ENCODE measurements at places on chromosomes 4 and X.

DNA sequence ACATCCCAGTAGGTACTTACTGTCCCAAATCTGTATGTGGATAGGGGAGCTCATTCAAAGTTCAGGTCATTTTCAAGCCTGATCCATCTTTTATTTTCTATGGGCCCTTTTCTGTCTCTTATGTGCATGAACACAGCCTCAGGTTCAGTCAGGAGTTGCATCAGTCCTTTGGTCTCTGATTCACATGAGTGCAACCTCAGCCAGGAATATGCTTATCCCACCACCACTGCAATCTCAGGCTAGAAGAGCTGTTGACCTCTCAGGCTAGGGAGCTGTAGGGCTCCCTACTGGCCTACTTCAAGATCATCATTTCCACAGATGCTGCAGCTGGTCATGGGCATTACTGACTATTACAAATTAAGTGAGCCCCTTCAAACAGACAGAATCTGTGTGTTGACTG lies 27.2 kb downstream of the AASDH start:
- no peak for DNase-seq

DNA sequence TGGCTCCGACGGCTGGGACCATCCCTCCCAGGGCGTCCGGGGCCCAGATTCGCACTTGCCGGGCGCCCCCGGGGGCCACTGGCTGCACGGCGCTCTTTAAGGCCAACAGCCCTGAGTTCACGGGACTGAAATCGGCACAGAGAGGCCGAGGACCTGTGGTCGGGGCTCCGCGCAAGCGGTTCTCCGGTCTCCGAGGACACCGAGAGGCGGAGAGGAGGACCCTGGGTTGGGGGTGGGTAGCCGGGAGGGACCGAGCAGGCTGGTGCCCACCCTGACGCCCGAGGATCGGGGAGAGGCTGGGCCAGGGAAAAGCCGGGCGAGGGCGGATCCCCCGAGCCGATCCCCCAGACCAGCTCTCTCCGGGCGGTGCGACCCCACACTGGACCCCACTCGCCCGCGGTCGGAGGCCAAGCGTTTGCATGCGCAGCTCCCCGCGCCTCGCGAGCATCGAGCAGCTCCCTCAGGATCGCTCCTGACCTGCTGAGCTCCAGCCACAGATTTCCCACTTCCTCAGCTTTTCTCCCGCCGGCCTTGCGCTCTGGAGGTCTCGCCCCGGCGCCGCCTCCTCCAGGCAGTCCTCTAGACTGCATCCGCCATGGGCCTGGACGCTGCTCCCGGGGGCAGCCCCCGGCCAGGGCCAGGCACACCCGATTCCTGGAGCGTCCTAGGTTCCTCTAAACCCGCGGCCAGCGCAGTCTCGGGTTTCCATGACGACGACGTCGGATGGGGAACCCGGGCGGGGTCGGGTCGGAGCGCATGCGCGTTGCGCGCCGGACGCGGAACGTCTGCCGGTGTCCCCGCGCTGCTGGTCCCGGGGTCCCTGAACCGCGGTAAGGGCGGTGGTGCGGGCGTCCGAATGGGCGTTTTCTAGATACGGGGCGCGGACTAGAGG lies 17.6 kb upstream of the NAT8L start:
- peak; percentile 55 for DNase-seq

GRCh38 chr4:243426-243825 lies 61.8 kb downstream of the ZNF732 start:
- DNase-seq = no peak

GRCh38 chrX:30253257-30253656 lies 6.3 kb downstream of the MAGEB1 start:
- no peak for DNase-seq

GRCh38 chr4:153465615-153466080 lies 512 bp upstream of the TMEM131L start:
- peak; percentile 35 for DNase-seq

- DNase-seq = peak; percentile 34
Measured at GRCh38 chrX:100994352-100995281, 25.1 kb downstream of the ARL13A start.

DNA sequence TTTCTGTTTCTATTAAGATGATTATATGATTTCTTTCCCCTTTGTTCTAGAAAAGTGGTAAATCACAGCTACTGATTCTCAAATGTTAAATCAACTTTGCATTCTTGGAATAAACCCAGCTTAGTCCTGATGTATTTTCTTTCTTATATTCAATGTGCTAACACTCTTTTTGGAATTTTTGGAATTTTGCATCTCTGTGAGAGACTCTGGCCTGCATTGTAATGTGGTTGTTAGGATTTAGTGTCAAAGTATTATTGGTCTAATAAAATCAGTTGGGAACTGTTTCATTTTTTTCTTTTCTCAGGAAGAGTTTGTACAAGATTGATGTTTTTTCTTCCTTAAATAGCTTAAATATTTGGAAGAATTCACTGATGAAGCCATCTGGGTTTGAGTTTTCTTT lies 109.6 kb downstream of the KIT start:
- no peak for DNase-seq

GRCh38 chr4:157271166-157271869 lies 50.8 kb downstream of the GRIA2 start:
- peak; percentile 41 for DNase-seq

DNA sequence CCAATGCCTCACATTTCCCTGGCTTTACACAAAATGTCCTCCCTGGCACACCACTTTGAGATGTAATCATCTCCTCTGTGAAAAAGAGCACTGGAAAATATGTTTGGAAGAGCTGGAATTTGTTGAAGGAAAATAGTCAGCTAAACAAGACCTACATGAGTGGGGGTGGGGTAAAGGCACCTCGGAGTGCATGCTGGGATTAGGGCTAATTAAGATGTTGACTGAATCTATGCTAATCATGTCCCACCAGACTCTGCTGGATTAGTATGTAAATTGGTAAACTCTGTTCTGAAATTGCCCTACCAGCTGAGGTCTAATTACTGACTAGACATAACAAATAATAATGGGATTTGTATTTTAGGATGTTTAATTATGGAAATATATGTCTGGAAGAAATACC lies 46.8 kb upstream of the MID1 start:
- no peak for DNase-seq

GRCh38 chrX:30858098-30858497 lies 31.0 kb downstream of the TAB3 start:
- DNase-seq = no peak

GRCh38 chr4:101693842-101694398 lies 96.6 kb upstream of the BANK1 start:
- peak; percentile 86 for DNase-seq

DNA sequence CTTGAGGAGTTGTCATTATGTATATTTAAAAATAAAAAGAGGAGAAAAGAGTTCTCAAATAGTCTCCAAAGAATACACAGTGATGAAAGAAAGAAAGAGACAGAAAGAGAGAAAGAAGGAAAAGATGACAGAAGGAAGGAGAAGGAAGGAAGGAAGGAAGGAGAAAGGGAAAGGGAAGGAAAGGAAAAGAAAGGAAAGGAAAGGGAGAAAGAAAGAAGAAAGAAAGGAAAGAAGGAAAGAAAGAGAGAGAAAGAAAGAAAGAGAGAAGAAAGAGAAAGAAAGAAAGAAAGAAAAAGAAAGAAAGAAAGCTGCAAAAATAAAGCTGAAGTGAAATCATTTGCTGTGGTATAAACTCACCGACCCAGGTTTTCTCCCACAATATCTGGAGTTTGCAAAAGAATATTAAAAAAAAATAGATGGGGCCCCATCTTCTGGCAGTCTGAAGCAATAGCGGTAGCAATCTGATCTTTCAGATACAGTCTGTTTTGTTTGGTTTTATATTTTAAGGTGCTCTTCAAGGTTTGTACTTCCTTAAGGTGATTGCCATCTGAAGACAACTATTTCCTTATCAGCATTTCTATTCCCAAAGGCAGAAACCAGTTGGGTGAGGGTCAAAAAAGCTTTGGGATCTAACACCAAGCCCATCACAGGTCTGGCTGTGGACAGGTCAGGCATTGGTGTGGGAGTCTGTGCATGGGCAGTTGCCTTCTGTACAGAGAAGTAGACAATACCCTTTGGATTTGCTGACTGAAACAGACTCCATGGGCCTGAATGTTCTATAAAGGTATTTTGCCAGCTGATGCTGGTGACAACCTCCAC lies 160.4 kb downstream of the CPEB2 start:
- DNase-seq = peak; percentile 48

- DNase-seq = peak; percentile 48
Measured at GRCh38 chr4:30912098-30912714, 192.0 kb downstream of the PCDH7 start.

- no peak for DNase-seq
Measured at GRCh38 chr4:43855283-43855682, 593.3 kb downstream of the KCTD8 start.

DNA sequence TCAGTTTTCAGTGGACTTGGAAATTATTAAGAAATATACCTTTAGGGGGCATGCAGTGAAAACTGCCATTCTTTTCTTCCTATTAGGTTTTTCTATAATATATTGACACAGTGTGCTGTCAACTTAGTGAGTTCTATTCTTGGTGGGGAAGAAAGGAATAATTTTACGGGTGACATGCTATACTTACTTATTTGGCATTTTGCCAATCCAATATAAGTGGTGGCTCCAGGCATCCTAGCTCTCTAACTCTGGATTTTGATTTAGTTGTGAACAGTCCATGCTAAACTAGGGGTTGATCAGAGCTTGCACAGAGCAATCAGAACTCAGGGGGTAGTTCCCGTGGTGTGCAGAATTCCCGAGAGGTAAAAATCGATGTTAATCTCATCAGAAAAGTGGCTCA lies 277.7 kb upstream of the FTHL17 start:
- DNase-seq = no peak

GRCh38 chr4:183758758-183759447 lies 99.8 kb downstream of the TRAPPC11 start:
- DNase-seq = no peak

- no peak for DNase-seq
Measured at GRCh38 chrX:134460862-134461220, 876 bp downstream of the HPRT1 start.

- DNase-seq = peak; percentile 16
Measured at GRCh38 chrX:120015145-120016067, 62.1 kb downstream of the RHOXF2B start.

DNA sequence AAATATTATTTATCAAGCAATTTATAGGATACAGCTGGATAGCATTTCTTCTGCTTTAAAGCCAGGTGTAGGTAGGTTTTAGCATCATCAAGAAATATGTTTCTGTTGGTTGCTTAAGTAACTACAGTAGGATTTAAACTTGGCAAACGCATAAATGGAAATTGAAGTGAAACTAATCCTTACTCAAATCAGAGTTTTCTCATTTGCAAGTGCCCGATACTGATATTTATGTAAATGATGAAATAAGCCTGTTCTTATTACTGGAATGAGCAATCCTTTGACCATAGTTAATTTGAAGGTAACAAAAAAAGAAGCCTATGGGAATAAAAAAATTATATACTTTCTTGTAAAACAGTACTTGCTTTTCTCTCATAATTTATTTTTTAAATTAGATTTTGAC lies 23.2 kb upstream of the PIGA start:
- DNase-seq = no peak

DNA sequence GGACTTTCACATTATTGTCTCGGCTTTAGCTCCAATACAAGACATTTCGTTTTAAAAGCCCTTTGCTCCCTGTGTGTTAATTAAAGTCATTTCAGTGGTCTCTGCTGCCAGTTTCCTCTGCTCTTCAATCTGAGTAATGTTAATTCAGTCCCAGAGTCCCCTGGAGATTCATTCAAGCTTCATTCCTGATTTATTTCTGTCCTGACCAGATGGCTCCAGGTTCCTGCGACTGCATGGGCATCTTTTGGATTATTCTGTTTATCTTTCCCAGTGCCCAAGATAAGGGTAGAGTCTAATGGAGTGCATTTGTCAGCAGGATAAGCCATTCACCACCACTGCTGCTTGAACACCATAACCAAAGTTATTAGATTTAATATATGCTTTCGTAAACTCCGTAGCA lies 6.1 kb upstream of the PAGE1 start:
- no peak for DNase-seq

- DNase-seq = no peak
Measured at GRCh38 chr4:3762753-3763549, 3.2 kb upstream of the ADRA2C start.

DNA sequence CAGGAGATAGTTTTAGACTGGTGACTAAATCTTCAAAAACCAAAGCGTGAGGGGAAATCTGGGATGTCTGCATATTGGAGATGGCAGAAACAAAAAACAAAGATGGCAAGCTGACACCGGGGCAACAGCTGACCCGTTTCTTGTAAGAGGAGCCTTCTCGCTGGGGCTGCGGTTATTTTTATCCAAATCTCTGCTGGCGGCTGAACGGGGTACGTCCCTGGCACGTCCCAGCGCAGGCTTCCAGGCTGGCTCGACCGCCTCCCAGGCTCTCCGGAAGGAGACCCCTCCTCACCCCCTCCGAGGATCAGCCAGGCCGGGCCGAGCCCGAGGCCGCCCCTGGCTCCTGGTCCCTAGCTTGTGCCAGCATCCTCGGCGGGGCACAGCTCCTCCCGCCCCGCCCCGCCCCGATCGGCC lies 403 bp downstream of the SGCB start:
- DNase-seq = no peak

DNA sequence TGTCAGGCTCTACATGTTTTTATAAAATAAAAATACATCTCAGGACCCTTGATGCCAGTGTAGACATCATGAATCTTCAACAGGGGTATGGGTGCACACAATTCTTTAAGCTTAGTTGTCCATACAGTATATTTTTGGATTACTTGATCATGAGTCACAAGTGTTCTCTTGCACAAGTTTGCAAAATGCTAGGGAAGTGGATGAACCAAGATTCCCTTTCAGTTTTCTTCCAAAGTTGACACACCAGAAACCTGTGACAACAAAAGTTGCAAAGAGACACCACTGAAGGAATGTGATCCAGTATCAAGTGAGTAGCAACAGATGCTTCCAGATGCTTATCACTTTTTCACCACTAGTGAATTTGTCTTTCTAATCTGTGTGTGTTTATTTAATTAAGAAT lies 1021.2 kb downstream of the PCDH7 start:
- no peak for DNase-seq

GRCh38 chrX:85203461-85203970 lies 40.1 kb downstream of the SATL1 start:
- DNase-seq = no peak

GRCh38 chr4:41060352-41061334 lies 153.7 kb downstream of the APBB2 start:
- DNase-seq = no peak
